Lower lobe of right lung (tissue), 2 donors: ENCODE measurements at places on chromosomes 7 and 10. TPM values are rescaled to one million over a fixed set of nuclear protein-coding genes. Genes with fewer than 3 reads are reported as not detected.

GRCh38 chr7:73909051-73909941, 48.3 kb downstream of the TMEM270 start:
- H3K36me3 ChIP-seq: no peaks in the 10 kb centered on the region
- no peak overlapping the region for H3K27ac ChIP-seq
- peaks cover 10% of the 10 kb centered on the region for H3K4me1 ChIP-seq
- no peak overlapping the region for H3K4me3 ChIP-seq
- no peaks in the 10 kb centered on the region for H3K27me3 ChIP-seq

GRCh38 chr7:155316427-155317113, 18.9 kb downstream of the INSIG1 start:
- H3K36me3 ChIP-seq: no peaks in the 10 kb centered on the region
- H3K4me3 ChIP-seq: no peak overlapping the region
- DNase-seq: no peak
- no peaks in the 10 kb centered on the region for H3K4me1 ChIP-seq

GRCh38 chr10:72107325-72108003, 19.1 kb upstream of the SPOCK2 start:
- no peaks in the 10 kb centered on the region for H3K27me3 ChIP-seq
- DNase-seq: no peak
- H3K4me3 ChIP-seq: no peak overlapping the region
- H3K36me3 ChIP-seq: peaks cover 2% of the 10 kb centered on the region
- peaks cover 10% of the 10 kb centered on the region for H3K4me1 ChIP-seq
- peak overlapping the region; percentile 27 for H3K27ac ChIP-seq

GRCh38 chr10:129771576-129771975, 192.5 kb downstream of the EBF3 start:
- H3K4me3 ChIP-seq: no peak overlapping the region
- no peaks in the 10 kb centered on the region for H3K4me1 ChIP-seq
- H3K36me3 ChIP-seq: peaks cover 4% of the 10 kb centered on the region
- DNase-seq: peak; percentile 10

GRCh38 chr10:109089779-109090178, 833.5 kb downstream of the XPNPEP1 start:
- H3K4me3 ChIP-seq: no peak overlapping the region
- no peak overlapping the region for H3K27ac ChIP-seq
- no peaks in the 10 kb centered on the region for H3K36me3 ChIP-seq

DNA sequence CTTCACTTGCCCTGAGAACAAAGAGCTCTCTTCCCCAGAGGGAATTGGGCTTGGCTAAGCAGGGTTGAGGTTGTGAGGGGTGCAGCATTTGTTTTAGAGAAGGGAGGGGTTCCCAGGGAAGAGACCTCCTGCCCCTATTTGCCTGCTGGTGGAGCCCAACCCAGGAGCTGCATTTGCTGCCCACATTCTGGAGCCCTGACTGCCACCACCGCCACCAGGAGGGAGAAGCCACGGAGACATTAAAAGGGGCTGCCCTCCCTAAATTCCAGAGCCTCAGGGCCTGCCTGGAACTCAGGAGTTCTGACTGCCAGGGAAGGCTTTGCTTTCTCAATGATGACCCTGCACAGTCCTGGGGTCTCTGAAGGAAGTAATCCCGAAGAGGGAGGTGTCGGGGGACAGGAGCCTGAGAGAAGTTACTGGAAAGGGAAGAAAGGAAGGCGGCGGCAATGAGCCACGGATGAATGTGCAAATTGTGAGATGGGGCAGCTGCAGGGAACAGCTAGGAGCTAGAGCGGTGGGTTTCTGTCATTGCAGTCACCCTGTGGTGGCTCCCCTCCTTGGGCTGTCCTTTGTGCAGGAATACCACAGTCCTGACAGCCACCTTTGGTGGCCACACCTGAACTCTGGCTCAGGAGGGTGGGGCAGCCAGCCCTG, 51.3 kb downstream of the NEURL1 start:
- no peak for DNase-seq
- no peak overlapping the region for H3K27ac ChIP-seq
- H3K4me1 ChIP-seq: peaks cover 11% of the 10 kb centered on the region
- peaks cover 5% of the 10 kb centered on the region for H3K27me3 ChIP-seq
- H3K4me3 ChIP-seq: no peak overlapping the region

DNA sequence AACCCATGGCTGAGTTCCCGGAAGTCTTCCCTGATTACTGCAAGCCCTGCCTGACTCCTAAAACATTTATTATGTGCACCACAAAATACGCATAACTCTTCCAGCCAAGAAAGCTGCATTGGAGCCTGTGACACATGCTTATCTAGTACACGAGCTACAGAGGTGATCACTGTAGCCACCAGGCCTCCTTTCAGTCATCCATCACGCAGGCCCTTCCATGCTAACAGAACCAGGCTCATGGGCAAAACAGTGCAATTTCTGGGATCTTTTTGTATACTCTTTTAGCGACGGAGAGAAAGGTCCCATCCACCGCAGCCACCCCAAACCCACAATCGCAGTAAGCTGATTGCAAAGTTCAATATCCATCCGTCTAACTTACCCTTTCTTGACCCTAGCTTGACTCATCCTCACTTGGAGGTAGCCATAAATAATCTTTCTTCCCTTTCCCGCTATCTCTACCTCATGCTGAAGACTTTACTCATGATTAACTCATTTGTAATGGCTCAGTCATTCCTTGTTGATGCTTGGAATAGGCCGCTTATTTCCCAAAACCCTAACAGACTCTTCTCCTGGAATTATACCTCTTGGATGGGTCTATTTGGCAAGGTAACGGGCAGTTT, 1203.5 kb downstream of the TYW1 start:
- no peaks in the 10 kb centered on the region for H3K27me3 ChIP-seq
- DNase-seq: no peak
- no peak overlapping the region for H3K4me3 ChIP-seq

GRCh38 chr7:21543528-21544302, 876 bp downstream of the DNAH11 start:
- H3K27ac ChIP-seq: no peak overlapping the region
- H3K4me3 ChIP-seq: peak overlapping the region; percentile 59
- H3K4me1 ChIP-seq: peaks cover 18% of the 10 kb centered on the region
- peaks cover 31% of the 10 kb centered on the region for H3K27me3 ChIP-seq
- no peaks in the 10 kb centered on the region for H3K36me3 ChIP-seq

DNA sequence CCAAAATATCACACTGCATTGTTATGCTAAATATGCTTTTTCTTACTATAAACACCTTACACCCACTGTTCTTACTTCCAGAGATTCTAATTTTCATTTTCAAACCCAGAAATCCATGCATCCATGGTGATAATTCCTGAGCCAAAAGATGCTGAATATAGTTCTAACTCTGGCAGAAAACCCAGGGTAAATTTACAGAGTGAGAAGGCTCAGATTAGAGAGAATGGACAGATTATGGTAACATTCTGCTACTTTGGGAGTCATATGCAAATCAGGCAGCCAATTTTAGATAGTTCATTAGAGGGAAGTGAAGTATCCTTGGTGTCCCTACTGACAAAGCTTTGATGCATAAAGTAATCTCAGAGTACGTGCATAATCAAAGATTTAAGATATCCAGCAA, 15.4 kb upstream of the CTTNBP2 start:
- H3K4me3 ChIP-seq: no peak overlapping the region
- no peak overlapping the region for H3K27ac ChIP-seq
- no peaks in the 10 kb centered on the region for H3K36me3 ChIP-seq
- H3K27me3 ChIP-seq: no peaks in the 10 kb centered on the region
- no peaks in the 10 kb centered on the region for H3K4me1 ChIP-seq

DNA sequence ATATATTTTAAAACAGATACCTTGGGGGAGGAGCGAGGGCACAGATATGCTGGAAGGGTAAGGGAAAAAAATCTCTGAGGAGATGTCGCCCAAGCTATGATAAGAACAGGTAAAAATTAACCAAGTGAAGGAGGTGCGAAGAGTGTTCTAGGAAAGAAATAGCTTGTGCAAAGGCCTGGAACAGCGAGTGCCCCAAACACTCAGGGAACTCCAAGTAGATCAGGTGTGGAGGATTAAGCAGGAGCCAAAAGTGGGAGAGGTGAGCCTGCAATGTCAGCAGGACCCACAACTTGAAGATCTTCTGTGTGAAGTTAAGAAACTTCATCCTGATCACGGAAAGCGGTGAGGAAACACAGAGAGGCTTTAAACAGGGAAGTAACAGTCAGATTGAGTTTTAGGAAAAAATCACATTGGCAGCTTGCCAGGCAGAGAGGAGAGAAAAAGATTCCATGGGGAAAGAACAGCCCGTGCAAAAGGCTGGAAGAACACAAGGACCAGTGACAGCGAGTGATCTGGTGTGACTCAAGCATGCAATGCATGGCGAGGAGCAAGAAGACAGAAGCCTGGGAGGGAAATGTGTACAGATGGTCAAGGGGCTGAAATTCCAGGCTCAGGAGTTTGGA, 30.7 kb downstream of the FGF8 start:
- DNase-seq: no peak
- no peaks in the 10 kb centered on the region for H3K36me3 ChIP-seq
- no peak overlapping the region for H3K4me3 ChIP-seq
- H3K27ac ChIP-seq: no peak overlapping the region
- peaks cover 7% of the 10 kb centered on the region for H3K27me3 ChIP-seq

- no peak overlapping the region for H3K27ac ChIP-seq
- no peaks in the 10 kb centered on the region for H3K36me3 ChIP-seq
- no peak overlapping the region for H3K4me3 ChIP-seq
- DNase-seq: no peak
Observed at GRCh38 chr7:80868566-80868965, 50.3 kb downstream of the SEMA3C start.

DNA sequence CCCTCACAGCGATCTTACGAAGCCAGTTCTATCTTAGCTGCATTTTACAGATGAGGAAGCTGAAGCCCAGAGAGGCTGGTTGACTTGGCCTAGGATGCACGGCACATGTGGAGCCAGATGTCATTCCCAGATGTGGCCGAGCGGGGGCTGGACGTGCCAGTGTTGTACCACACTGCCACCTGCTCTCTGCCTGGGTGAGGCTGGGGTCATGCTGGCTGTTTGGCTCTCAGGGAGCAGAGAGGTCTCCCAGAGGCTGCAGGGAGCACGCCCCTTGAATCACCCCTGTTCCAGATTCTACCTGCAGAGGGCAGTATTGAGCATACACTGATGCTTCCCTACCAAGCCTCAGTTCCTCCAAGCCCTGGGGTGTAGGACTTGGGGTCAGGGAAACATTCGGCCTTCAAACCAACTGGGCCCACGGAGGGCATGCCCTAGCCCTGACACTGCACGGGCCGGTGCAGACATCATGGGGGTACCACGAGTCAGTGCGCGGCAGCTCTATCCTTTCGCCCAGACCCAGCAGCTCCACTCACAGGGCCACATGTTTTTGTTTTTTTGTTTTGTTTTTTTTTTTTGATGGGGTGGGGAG, 3.8 kb upstream of the GTF2IRD1 start:
- no peaks in the 10 kb centered on the region for H3K36me3 ChIP-seq
- H3K4me3 ChIP-seq: no peak overlapping the region
- no peaks in the 10 kb centered on the region for H3K27me3 ChIP-seq
- no peak overlapping the region for H3K27ac ChIP-seq
- peaks cover 8% of the 10 kb centered on the region for H3K4me1 ChIP-seq

GRCh38 chr10:110110338-110110737, 97.1 kb upstream of the MXI1 start:
- no peak overlapping the region for H3K4me3 ChIP-seq
- no peak overlapping the region for H3K27ac ChIP-seq
- no peak for DNase-seq
- H3K27me3 ChIP-seq: no peaks in the 10 kb centered on the region

- no peaks in the 10 kb centered on the region for H3K27me3 ChIP-seq
- H3K4me1 ChIP-seq: no peaks in the 10 kb centered on the region
- no peak overlapping the region for H3K27ac ChIP-seq
- peak; percentile 27 for DNase-seq
Observed at GRCh38 chr10:6225263-6225814, 22.6 kb downstream of the PFKFB3 start.

Gene IFIT2
- 64.8 TPM for total RNA-seq

Gene AQP1
- 826 TPM for total RNA-seq

Gene GSTO2
- 7.8 TPM for total RNA-seq

Gene CHRM2
- total RNA-seq: 2.8 TPM

Gene AFAP1L2
- total RNA-seq: 5.3 TPM

Gene ZKSCAN1
- 59.6 TPM for total RNA-seq

Gene CCL24
- total RNA-seq: 4.1 TPM

Gene STOX1
- 2.5 TPM for total RNA-seq

Gene SPAM1
- not detected for total RNA-seq

Gene ANXA8
- 15.0 TPM for total RNA-seq

Gene SPDYE1
- not detected for total RNA-seq
